Neuronal stem cell (in vitro differentiated cells): ENCODE measurements at places on chromosomes 6 and 20.

GRCh38 chr6:128606611-128607010 lies 86.2 kb upstream of the PTPRK start:
- DNase-seq: no peak

GRCh38 chr6:34082864-34083626 lies 62.8 kb downstream of the GRM4 start:
- DNase-seq: no peak

DNA sequence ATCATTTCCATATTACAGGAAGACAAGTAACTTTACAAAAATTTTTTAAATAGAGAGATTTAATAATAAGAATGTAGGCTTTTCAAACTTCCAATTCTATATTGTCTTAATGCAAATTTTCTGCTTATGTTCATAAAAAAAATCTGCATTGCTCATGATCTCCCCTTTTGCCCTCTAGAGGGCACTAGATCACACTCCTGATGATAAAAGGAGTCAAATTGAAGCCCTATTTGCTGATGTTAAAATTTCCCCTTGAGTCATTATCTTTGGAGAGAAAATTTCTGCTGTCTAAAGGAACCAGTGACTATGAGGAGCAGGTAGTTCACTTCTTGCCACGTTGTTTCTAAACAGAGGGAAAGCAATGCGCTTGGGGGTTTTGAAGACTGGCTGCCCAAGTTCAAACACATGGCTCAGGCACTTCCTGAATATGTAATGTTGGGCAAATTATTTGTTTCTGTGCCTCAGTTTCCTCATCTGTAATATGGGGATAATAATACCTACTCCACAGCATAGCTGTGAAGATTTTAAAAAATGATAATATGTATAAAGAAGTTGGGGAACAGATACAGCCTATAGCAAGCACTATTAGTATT lies 874.2 kb downstream of the TFAP2A start:
- peak; percentile 20 for DNase-seq

- no peak for DNase-seq
These were observed 1.5 kb upstream of the CRIP3 start for GRCh38 chr6:43310134-43310533.

- no peak for DNase-seq
These were observed 87.6 kb downstream of the FOXA2 start for GRCh38 chr20:22496817-22497216.

DNA sequence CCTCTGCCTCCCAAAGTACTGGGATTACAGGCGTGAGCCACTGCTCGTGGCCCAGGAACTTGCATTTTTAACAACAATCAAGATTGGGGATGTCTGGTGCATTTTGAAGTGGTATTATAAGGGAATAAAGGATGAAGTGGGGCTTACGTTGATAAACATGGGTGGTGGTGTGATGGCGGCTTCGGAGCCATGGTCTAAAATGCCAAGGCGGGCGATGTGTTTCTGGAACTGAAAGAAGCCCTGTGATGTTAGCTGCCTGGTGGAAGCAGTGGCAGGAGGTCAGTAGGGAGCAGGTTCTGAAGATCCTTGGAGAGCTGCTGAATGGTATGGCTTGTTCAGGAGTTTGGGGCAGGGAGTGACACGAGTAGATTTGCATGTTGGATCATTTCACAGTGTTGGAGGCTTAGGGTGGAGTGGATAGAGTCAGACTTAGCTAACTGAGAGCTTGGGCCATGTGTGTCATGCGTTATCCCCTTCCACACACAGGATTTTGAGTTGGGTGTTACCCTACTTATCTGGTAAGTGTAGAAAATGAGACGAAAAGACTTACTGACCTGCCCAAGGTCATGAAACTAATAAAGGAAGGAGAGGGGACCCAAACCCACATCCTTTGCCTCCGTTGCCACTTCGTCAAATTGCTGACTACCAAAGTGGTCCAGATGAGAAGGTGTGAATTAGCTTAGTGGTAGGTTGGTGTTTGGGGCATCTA lies 1.5 kb downstream of the NELFCD start:
- no peak for DNase-seq

DNA sequence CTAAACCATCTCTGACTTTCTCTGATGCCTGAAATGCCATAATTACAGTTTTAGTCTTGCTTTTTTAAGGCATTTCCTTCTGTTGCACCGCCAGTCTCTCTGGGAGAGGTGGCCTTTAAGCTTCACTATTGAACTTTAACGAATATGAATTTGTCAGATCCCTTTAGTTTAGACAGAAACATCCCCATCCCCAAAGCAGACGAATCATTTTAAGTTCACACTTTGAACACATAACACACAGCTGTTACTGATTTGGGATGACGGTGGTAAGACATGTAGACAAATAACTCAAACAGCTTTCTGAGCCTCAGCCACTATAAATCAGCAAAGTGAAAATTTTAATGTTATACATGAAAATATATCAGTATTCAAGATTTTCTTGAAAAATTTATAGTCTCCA lies 7.2 kb upstream of the IPCEF1 start:
- no peak for DNase-seq

GRCh38 chr6:37650071-37650481 lies 47.6 kb downstream of the MDGA1 start:
- DNase-seq: peak; percentile 26

DNA sequence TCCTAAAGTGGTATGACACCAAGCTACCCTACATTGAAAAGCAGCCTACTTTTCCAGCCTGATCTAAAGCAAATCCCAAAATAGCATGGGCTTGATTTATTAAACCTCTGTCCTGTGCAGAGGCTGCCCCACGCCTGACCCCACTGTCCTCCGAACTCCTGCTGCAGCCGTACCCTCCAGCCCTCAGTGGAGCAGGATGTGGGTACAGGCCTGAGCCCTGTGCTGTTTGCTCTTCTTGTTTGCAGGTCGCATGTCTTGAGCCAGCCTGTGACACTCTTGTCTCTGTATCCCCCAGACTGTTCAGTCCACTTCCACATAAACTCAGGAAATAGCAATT lies 61.2 kb downstream of the RPP40 start:
- no peak for DNase-seq

- DNase-seq: no peak
These were observed 21.5 kb upstream of the ELOVL2 start for GRCh38 chr6:11065436-11066202.

DNA sequence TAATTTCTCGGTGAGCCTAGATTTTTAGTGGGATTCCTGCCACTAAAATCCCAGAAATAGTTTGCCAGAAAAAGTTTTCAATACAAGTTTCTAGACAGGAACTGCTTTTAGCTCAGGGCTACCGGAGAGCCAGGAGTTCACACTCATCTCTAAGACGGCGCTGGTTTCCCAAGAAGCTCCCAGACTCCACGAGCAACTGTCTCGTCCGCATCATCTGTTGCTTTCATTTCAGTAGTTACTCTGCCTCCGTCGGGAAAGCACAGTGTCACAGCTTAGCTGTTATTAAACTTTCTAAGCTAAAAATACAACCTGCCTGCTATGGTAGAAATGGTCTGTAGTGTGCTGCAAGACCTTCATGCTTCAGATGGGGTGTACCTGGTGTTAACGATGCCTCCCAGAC lies 197.3 kb upstream of the SNX9 start:
- no peak for DNase-seq

DNA sequence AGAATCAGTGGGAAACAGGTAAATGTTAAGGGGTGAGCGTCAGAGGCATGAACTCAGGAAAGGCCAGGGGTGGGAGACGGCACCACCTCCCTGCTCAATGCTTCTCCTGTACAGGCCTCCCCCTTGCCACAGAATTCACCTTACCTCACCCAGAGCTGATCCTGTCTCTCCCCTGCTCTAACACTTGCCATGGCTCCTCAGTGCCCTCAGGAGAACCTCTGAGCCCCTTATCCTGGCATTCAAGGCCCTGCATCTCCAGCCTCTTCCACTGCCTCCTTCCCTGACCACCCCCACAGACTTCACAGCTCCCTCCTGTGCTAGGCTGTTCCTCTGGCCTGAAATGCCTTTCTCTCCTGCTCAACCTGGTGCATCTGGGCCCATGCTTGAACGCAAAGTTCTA lies 33.9 kb downstream of the BPIFB1 start:
- no peak for DNase-seq

DNA sequence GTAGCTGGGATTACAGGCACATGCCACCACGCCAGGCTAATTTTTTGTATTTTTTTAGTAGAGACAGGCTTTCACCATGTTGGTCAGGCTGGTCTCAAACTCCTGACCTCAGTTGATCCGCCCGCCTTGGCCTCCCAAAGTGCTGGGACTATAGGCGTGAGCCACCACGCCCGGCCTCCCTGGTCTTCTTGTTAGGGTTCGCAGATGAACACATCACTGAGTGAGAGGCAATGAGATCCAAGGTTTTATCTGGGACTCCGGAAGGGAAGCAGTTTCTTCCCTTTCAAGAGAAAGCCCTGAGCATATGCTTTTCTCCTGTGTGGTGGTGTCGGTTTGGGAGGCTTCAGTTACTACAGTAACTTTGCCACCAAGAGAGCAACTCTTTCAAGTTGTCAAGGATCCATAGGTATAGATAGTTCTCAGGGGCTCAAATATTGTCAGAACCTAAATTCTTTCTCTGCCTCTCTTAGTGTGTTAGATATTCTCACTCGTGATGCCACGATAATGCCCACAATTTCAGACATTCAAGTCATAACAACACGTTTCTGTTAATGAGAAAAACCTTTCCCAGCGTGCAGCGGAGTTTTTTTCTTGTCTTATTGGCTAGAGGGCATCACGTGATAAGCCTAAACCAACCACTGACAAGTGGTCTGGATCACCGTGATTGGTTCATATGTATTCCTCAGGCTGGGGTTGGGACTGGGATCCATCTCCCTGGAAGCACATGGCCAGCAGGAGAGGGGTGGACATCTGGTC lies 36.2 kb upstream of the NCOA3 start:
- no peak for DNase-seq

DNA sequence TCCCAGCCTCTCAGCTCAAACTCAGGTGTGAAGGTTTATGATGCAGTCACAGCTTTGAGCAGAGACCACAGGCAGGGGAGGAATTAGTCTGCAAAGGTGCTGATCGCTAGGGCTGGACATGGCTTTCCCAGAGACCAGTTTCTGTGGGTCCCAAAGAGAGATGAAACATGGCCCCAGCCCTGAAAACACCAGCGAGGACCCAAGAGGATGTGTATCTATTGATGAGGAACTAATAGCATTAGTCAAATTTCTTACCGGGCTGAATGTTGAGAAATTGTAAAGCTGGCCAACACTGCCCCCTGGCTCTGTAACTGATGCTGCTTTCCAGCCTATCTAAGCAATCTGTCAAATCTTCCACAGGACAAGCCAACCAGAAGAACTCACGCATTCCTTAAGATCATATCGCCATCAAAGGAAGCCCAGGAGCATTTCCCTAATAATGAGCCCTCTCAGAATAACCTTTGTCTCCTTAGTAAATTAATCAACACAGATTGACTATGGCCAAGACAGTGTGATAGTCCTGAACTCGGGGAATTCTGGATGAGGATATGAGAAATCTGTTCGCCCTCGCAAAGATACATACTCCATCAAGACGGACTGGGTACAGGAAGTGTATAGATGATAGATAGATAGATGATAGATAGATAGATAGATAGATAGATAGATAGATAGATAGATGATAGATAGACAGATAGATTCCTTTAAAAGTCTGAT lies 7.8 kb upstream of the ACSS1 start:
- DNase-seq: peak; percentile 72

DNA sequence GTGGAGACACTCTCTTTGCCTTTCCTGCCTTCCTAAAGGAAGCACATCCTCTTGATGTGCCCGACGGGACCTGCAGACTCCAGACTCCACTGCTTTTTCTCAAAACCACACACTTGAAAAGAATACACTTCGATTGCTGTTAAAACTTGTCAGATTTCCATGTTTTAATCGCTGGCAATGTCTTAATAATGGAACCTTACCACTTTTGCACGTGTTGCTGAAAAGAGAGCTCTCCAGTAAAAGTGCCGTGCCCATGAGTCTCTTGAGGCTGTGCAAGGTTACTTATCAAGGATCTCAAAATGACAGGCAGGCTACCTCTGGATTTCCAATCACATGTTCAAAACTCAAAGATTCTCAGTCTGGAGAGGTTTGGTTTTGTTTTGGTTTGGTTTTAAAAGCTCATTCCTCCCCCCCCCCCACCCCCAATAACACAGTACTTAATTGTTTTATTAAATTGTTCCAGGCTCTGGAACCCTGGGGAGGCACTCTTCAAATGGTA lies 12.0 kb upstream of the TFAP2A start:
- DNase-seq: no peak

DNA sequence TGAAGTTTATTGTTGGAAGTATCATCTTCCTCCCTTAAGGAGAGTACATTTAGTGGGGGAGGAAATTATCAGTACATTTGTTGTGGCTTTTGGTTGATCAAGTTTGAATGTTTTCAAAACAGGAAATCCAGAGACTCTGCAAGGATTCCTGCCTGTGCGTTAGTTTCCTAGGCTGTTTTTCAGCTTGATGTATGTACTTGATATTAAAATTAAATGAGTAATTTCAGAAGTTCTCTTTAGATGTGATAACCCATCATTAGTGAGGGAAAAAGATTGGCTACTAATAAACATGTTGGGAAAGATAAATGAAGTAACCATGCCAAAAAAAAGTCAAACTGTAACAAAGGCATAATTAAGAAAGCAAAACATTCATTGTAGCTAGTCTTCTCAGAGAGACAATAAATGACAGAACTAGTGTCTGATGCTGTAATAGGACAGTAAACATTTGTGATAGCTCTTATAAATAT lies 88.0 kb upstream of the TULP1 start:
- DNase-seq: no peak

DNA sequence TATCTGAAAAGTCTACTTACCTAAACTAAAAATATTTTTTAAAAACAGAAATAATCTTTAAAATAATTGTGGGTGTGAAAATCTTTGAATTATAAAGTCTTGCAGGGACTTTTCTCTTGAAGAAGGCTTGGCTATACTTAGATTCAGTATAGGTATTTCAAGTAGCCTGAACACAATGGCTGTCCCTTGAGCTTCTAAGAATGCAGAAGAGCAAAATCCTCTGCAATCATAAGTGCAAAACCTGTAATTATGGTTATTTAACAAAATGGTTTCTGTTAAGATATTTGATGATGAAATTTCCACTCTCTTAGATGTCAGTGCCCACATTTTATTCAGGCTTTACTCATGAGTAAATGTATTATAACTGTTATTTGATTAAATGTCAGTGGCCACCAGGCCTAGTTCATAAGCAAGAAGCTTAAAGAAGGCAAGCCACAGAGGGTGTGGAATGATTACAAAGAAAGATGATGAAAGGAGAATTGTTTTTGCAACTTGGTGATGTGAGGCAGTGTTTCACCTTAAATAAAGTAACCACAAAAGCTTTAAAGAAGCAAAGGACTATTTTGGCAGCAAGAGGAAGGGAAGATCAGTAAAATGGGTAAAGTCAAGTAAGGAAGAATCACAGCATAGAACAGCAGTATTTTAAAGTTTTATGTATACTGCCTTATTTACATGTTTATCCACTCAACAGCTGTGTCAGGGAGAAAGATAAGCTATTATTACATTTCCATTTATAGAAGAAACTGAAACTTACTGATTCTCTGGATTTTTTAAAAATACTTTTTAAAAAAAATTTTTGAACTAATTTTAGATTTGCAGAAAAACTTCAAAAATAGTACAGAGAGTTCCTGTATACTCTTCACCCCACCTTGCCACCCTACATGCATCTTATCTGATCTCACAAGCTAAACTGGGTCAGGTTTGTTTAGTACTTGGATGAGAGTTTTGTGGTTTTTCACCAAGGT lies 351.2 kb upstream of the RUNX2 start:
- no peak for DNase-seq

GRCh38 chr20:53809728-53810365 lies 216.2 kb upstream of the ZNF217 start:
- DNase-seq: no peak
